ENCODE measurements at places on chromosomes 11 and 22.

DNA sequence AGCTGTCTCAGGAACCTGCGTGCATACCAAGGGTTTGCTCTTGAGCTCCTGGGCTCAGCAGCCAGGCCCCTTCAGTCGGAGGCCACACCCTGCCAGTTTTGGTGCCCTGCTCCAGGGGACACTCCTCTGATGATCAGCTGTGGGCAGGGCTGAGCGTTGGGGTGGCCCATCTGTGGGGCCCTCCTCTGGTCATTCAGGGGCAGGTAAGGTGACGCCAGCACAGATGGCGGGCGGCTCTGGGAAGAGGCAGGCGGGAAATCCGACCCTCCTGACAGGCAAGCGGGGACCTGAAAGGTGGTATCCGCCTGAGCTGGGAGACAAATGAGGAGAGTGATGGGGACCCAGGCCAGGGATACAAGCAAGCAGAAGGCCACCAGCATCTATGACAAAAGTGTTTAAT is 3.8 kb upstream of the MFNG start:
- DNase-seq = no peak

DNA sequence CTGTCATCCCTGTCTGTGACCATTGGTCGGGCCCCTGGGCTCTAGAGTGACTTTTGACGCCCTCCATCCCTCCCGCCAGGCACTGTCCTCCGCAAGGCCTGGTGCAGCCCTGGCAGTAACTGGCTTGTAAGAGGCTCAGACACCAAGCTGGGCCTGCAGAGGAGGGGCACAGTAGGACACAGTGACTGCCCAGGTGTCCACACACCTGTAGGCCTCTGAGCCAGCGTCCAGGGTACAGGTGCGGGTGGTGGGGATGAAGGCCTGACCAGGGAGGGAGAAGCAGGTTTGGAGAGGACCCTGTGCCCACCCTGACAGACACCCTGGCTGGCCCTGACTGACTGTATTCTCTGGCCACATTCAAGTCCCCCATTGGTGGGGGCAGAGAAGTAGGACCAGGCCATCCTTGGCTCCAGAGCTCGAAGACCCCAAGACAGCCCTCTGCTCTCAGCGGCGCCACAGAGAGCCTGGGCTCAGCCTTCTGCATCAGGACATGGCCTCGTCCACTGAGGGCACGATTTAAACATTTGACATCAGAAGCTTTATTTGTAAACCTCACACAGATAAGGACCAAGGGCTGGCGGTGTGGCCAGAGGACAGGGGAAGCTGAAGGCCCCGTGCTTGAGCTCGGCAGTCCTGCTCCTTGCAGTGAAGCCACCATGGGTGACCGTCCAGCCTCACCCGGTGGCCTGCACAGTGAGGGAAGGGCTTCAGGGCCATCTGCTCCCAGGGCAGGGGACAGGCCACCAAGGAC is 31.4 kb downstream of the PPIL2 start:
- no peak for DNase-seq

DNA sequence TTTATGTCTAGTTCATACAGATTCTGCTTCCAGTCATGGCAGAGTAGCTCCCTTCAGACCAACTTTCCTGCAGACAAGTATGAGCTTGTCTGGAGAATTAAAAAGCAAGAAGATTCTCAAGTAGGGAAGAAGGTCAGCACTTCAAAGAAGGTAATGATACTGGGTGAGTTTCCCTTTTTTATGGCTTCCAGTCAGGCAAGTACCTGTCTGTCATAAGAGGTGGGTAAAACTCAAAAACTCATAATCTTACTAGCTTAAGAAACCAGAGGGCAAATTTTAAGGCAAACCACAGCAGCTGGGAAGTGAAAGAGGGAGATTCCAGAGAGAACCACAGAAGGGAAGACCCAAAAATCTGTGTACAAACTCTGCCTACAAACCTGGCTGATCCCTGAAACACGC is 54.2 kb downstream of the DENND5A start:
- DNase-seq = no peak

- peak; percentile 71 for DNase-seq
Measured at GRCh38 chr11:128956401-128957201, 13.9 kb upstream of the TP53AIP1 start.

DNA sequence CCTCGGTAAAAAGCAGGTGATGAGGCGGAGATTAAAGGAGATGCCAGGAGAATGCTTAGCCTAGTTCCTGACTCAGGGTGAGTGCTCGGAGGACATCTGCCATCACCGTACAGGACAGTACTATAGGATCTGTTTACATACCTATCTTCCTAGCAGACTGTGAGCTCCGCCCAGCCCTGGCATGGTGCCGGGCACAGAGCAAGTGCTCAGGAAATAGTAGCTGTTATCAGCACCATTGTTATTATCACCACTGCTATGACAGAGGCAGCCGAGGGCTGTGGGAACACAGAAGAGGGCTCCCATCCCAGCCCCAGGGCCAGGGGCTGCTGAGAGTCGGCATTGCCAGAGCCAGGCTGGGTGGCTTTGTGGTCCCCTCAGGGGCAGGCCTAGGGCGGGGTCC is 642 bp upstream of the SEPTIN3 start:
- no peak for DNase-seq

- DNase-seq = peak; percentile 8
Measured at GRCh38 chr11:62958547-62959421, 26.0 kb downstream of the SLC22A6 start.

DNA sequence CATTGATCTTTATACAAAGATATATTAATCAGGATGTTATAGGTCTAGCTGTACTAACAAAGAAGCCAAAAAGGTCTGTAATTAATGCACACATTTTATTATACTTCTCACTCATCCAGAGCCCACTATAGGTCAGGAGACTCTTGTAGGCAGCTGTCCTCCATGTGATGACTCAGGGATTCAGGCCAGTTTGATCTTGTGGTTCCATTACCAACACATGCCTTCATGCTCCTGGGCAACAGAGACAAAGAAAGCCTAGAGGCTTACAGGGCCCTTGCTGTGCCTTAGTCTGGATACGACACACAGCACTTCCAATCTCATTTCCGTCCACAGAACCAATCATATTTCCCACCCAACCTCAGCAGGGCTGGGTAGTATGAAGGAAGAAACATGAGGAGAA is 150.3 kb upstream of the NCAM1 start:
- no peak for DNase-seq

- DNase-seq = no peak
Measured at GRCh38 chr11:7292922-7293321, 41.2 kb downstream of the SYT9 start.

DNA sequence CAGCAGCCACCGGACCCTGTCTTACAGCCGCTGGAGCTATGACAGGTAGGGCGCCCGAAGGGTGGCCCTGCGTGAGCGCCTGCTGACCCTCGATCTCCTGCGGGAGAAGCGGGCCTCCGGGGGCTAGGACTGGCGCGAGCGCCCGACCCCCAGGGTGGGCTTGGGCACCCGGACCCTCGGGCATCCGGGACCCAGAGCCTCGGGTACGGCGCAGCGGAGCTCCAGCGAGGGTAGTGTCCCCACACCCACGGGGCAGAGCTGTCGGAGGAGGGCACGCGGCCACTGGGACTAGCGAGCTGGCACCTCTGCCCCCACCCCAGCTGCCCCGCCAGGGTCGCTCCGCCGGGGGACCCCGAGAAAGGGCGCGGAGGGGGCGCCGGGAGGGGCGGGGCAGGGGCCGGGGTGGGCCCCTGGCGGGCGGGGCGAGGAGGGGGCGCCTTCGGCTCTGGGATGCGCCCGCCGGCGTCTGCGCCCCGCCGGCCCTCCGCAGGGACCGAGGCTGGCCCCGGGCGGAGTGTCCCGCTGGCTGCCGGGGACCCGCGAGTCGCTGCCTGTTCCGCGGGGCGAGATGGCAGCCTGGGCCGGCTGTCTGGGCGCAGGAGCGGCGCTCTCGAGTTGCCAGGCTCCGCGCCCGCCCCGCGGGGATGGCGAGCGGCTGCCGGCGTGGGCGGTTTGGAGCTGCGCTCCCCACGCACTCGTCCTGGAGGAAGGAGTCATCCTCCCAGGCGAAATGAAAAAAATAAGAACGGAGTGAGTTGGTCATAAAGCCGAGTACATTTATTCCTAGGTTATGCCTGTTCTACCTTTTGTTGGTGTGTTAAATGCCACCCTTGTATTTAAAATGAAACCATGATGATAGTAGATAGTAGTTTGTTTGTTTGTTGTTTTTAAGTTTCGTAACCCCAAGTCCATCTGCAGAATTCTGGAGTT is 32.4 kb downstream of the EIF3F start:
- DNase-seq = no peak

DNA sequence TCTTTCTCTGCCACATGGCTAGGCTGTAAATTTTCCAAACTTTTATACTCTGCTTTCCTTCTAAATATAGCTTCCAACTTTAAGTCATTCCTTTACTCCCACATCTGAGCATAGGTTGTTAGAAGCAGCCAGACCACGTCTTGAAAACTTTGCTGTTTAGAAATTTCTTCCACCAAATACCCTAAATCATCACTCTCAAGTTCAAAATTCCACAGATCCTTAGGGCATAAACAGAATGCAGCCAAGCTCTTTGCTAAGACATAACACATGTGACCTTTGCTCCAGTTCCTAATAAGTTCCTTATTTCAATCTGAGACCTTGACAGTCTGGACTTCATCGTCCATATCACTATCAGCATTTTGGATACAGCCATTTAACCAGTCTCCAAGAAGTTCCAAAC is 749.9 kb downstream of the METTL15 start:
- DNase-seq = no peak

DNA sequence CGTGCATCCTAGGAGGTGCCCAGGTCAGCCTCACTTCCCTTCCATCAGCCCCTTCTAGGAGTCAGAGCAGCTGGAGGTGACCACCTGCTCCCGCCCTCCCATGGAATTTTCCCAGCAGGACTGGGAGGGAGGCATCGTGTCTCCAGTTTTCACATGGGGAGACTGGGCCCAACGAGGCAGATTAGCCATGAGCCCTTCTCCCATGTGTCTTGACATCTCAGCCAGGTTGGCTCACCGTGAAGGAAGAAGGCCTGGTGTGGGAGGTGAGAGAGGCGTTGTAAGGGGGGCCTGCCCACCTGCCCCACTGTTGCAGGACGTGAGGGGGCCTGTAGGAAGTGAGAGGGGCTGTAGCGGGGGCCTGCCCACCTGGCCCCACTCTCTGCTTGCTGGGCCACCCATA is 1521.4 kb downstream of the BRD1 start:
- no peak for DNase-seq

DNA sequence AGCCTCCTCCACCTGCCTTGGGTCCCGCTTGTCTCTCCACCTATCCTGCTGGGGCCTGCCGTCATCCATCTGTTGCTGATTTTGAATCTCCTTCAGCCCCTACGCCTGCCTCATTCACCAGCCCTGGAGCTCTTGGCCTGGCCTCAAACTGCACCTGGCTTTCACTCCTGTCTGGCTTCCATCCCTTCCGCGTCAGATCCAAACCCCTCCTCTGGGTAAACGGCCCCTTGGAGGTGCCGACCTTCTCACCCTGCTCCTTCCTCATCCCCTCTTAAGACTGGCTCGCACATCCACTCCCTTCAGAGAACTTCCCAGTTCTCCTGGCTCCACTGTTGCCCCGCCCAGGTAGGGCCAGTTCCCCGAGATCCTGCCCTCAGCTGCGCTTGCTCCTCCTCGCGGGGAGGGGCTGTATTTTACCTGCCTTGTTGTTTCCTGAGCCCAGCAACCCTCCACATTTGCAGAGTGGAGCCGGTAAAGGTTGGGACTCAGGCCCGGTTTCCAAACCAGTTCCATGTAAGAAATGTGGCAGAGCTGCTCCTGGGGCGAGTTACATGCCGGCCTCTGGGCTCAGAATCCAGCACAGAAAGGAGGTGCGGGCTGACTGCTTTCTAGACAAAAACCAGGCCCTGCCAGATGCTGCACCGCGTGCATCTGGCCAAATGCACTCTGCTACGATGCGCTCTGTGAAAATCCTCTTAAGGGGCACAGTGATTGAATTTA is 13.9 kb upstream of the SHANK2 start:
- DNase-seq = no peak

DNA sequence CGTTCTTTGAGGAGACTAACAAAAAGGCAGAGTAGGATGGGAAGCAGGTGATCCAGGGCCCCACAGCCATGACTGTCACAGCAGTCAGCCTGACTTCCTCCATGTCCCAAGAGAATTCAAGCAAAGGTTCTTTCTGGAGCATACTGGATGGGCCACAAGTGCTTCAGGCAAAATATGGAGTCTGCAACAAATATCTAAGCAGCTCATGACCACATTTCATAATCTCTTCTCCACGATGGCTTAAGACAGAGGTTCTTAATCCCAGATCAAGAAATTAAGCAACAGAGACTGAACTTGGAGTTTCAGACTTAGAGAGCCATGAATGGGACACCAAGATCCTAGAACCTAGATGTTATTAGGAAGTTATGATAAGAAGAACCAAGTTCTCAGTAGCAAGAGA is 31.6 kb downstream of the GUCY1A2 start:
- DNase-seq = no peak

- DNase-seq = no peak
Measured at GRCh38 chr11:23765682-23766252, 731.1 kb upstream of the LUZP2 start.

DNA sequence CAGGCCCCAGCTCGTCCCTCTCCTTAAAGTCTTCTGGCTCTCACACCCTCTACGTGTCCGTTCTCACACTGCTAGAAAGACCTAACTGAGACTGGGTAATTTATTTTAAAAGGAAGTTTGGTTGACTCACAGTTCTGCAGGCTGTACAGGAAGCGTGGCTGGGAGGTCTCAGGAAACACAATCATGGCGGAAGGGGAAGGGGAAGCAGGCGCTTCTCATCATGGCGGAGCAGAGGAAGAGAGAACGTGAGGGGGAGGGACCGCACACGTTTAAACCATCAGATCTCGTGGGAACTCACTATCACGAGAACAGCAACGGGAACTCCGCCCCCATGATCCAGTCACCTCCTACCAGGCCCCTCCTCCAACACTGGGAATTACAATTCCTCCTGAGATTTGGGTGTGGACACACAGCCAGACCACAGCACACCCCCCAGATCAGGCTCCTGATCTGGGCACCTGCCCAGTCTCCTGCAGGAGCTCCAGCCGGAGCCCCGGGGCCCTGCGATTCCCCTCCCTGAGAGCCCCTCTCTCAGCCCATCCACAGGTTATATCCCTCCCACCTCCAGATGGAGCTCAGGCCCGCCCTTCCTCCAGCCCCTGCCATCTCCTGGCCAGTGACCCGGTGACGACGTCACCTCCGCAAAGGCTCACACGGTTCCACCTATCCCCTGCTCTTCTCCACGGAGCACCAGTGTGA is 170.2 kb downstream of the BRD1 start:
- no peak for DNase-seq

DNA sequence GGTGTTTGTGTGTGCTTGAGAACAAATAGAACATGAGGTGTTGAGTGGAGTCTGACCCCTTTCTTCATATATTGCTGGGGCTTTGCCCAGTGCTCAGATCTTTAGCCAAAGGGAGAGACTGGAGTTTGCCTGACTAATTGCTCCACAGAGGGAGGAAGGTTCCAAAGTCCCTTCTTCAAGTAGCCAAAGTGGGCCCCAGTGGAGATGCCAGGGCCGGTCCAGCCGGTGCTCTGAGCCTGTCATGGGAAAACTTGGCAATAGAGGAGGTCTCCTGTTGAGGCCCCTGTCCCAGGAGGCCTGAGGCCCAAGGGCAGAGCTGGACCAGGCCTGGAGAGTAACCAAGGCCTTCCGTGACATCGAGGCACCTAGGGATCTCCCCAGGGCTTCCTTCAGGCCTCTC is 112.3 kb downstream of the DSCAML1 start:
- no peak for DNase-seq
